ENCODE measurements at places on chromosomes 7 and 10.
A peak's percentile ranks its signal among the peaks of the same experiment; 100 is the strongest.

GRCh38 chr7:90629297-90629918 lies 33.3 kb downstream of the CDK14 start:
- no peak for DNase-seq

DNA sequence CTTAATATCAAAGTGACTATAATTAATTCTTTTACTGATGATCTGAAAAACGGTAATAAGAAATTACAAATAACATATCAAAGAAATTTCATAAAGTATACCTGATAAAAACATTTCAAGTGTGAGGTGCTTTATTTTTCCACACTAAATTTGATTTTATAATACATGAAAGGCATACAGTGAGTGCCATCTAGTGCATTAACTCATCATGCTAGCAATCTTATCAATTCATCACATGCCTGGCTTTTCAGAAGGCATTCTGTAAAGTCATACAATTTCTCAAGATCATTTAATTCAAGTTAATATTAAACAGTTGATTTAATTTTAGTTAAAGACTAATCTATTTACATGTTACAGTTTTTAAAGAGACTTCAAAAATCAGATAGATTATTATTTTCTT lies 1020.9 kb downstream of the GATA3 start:
- no peak for DNase-seq

DNA sequence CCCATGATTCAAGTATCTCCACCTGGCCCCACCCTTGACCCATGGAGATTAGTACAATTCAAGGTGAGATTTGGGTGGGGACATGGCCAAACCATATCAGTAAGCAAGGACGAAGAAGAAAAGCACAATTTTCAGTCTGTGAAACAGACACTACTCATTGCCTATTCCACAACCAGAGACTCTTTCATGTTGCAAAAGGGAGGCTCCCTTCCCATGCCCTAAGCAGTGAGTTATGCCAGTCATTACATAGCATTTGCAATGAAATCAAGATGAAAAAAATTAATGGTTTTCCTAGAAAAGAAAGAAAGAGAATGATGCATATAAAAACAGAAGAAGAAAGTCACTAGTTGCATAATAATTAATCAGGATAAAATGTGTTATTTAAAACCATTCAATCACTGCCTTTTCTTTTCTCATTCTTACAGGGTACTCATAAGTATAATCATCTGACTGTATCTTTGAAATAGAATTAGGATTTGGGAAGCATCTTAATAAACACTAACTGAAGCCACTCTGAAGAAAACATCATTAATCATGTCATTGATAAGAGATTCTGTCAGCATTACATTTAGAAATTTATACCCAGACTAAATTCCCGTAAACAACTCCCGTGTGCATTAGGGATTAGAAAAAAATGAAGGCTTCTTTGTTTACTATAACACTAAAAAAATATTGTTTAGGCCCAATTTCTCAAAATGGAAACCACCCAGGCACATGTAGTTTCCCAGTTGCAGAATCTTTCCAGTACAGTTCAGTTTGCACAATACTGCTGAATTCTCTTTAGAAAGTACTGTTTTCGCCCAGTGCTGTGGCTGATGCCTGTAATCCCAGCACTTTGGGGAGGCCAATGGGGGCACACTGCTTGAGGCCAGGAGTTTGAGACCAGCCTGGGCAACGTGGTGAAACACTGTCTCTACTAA lies 9.1 kb downstream of the PRPS1L1 start:
- DNase-seq, result no peak

GRCh38 chr7:155579565-155579964 lies 33.2 kb upstream of the CNPY1 start:
- no peak for DNase-seq

DNA sequence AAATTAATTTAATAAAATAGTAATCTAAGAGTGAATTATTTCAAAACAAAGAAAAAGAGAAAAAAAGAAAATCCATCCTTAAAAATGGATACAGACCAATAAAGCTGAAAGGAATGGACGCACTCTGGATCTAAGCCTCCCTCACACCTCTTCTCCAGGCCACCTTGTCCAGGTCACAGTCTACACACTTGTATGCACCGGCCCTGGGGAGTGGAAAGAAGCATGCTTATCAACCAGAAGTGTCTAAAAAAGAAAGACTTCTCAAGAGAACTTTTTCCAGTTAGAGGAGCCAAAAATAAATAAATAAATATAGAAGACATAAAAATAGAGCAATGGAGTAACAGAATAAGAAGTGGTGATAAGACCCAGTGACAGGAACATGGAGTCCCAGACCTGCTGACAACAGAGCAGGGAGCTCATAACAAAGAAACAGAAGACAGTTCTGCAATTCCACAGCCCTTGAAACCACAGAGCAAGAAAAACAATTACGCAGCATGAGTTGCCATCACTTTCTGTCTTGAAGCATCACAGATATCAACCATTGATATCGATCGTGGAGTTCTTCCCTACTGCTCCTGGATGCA lies 311.7 kb upstream of the NFE2L3 start:
- DNase-seq, result no peak

DNA sequence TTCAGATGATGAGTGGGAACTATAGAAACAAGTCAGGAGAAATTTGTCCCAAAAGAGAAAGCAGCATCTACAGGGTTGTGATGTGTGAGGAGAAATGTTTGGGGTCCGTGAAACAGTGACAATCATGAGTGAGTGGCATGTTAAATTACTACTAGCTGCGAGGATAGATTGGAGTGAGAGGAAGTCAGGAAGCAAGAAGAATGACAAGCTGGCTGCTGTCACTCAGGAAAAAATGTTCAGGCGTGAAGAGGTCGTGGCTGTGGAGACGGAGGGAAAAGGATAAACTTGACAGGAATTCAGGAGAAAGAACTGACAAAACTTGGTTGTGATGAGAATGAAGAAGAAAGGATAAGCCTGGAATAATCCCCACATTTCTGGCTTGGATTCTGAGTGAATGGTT lies 5.1 kb upstream of the ITPRID1 start:
- DNase-seq, result no peak

- peak; percentile 69 for DNase-seq
These were observed 12.0 kb upstream of the EBLN1 start for GRCh38 chr10:22229802-22230157.

GRCh38 chr7:22784346-22784745 lies 38.3 kb downstream of the TOMM7 start:
- DNase-seq, result no peak

- no peak for DNase-seq
These were observed 151.8 kb downstream of the KCNMA1 start for GRCh38 chr10:77485847-77486246.

- DNase-seq, result no peak
These were observed 884.4 kb upstream of the SORCS1 start for GRCh38 chr10:108048898-108049297.

- DNase-seq, result no peak
These were observed 4.0 kb upstream of the GIMAP8 start for GRCh38 chr7:150446288-150446938.

GRCh38 chr10:98293550-98294269 lies 25.7 kb upstream of the LOXL4 start:
- DNase-seq, result peak; percentile 52

DNA sequence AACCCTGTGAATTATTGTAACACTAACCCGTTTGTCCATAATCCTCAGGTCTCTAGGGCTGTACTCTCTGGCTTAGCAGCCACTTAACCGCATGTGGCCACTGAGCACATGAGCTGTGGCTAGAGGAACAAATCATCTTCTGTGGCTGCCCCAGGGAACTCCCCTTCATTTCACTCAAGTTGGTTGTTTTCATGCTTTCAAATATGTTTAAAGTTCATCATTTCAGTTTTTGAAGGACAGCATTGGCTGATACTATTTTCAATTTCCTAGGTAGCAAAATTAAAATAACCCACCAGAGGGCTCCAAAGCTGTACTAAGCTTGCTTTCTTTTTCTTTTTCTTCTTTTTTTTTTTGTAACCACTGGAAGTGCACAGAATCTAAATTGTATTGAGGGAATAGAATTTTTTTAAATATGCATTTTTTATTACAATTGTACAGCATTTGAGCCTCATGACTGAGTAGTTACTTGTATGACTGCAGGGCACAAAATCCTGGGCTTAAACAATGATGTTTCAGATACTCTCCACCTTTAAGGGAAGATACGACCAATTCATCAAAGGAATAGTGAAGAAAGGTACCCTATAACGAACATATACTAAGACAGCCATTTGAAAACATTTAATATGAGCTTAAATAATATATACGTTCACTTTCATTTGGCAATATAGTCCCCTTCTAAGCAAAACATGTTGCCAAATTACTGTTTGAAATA lies 38.6 kb downstream of the MRC1 start:
- no peak for DNase-seq
